ENCODE measurements at places on chromosomes 3 and 15.

- DNase-seq: no peak
Observed at GRCh38 chr3:157220211-157220610, 60.3 kb upstream of the CCNL1 start.

DNA sequence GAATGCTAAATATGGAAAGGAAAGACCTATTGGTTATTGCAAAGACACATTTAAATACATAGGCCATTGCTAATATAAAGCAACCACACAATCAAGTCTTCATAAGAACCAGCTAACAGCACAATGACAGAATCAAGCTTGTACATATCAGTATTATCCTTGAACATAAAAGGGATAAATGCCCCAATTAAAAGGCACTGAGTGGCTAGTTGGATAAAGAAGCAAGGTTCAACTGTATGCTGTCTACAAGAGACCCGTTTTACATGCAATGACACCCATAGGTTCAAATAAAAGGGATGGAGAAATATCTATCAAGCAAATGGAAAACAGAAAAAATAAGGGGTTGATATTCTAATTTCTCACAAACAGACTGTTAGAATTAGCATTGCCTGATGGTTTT, 706.1 kb downstream of the EPHA3 start:
- no peak for DNase-seq

DNA sequence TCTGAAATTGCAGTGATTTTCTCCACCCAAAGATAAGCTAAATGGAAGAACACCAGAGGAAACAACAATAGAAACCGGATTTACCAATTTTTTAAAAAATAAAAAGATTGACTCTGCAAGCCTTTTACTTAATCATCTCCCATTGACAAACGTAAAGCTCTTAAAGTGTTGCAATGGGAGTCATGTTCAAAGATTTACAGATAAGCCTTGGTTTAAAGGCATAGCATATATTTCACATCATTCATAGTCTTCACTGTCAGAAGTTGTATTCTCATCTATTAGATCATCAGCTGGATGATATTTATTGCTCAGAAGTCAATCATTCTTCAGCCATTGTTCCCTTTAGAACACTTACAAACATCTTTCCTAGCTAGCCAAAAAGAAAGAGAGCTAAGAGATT, 397.6 kb downstream of the GBE1 start:
- no peak for DNase-seq

DNA sequence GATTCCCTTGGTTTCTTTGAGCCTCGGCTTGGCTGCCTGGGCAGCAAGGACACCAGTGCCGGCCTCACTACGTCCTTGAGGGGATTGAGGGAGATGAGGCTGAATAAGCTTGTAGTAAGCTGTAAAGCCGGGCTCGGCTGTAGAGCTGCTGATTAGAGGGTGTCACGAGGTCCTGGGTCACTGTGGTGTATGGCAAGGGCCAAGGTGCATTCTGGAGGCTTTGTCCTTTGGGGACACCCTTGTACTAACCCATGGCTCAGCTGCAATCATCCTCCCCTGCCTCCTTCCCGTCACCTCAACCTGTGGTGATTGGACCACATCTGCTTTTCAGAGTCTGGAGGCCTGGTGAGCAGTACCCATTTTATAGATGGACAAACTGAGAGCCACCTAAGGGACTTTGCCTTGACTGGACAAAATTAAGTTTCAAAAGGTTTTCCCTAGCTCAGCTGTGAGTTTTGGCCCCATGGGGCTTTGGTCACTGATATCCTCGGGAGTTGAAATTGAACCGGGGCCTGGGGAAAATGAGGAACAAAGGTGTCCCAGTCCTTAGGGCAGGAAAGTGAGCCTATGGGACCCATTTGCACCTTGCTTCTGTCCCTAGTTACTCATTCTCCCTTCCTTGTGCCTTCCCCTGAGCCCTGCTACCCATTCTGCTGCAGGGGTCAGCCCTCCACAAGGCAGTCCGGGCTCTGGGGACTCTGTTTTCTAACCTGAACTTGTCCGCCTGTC, 2.4 kb downstream of the SLC6A6 start:
- DNase-seq: no peak

GRCh38 chr3:160768918-160769317, 12.9 kb downstream of the PPM1L start:
- DNase-seq: no peak

- DNase-seq: no peak
Observed at GRCh38 chr15:88985547-88986393, 72.6 kb upstream of the MFGE8 start.

DNA sequence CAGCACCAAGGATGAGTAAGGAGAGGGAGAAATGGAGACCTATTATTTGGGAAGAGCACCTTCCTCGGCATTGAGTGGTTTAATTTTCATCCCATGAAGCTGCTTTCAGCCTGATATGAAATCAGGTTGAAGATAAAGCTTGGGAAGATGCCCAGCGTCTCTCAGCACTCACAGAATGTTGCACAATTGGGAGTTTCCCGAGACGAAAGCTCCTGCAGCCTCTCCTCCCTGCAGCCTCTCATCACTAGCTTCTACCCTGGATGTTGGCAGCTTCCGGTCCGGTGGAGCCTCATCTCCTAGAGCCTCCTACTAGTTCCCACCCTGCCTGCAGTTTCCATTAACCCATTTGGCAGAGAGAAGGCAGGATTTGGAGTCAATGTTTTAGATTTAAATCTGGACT, 40.3 kb downstream of the EDEM1 start:
- DNase-seq: no peak

DNA sequence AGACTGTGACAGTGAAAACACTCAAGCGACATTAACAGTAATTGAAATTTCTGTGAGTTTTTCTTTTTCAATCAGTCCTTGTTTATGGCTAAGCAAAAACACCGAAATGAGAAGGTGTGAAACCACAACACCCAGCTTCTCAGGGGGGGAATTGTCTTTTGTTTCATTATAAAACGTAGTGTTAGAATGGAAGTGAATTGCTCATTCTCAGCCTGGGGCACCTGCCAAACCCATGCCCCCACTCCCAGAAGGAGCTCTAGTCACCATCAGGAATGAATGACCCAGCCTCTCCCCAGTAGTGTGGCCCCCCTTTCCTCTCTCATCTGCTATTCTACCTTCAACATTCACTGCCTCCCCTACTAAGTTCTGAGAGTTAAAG, 185.8 kb upstream of the CFAP20DC start:
- DNase-seq: no peak

- no peak for DNase-seq
Observed at GRCh38 chr15:82532991-82533481, 7.2 kb downstream of the RPS17 start.

GRCh38 chr15:57595011-57595866, 3.5 kb downstream of the MYZAP start:
- DNase-seq: no peak

GRCh38 chr3:136093771-136094170, 102.4 kb downstream of the MSL2 start:
- DNase-seq: no peak

GRCh38 chr3:55624238-55624637, 137.1 kb upstream of the WNT5A start:
- no peak for DNase-seq
